ENCODE measurements at places on chromosomes 1 and 21.

- DNase-seq: no peak
Measured at GRCh38 chr1:94697839-94698238, 122.3 kb upstream of the SLC44A3 start.

DNA sequence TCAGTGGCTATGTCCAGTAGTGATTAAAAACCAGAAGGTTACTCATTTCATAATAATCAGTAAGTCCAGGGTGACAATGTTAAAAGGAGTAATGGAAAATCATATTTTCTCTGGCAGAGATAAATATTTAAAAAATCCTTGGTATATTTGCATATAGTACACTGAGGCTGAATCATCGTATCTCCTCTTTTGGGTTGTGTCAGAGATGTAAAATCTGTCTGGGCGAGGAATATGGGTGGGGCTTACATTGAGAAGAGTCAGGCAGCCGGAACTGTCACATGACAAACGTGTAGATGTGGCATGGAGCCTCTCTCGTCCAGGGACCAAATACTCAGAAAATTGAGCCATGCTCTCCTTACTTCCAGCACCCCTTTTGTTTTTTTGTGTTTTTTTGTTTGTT is 120.9 kb downstream of the FMN2 start:
- no peak for DNase-seq

- DNase-seq: no peak
Measured at GRCh38 chr21:42391297-42391696, 4.6 kb downstream of the TMPRSS3 start.

DNA sequence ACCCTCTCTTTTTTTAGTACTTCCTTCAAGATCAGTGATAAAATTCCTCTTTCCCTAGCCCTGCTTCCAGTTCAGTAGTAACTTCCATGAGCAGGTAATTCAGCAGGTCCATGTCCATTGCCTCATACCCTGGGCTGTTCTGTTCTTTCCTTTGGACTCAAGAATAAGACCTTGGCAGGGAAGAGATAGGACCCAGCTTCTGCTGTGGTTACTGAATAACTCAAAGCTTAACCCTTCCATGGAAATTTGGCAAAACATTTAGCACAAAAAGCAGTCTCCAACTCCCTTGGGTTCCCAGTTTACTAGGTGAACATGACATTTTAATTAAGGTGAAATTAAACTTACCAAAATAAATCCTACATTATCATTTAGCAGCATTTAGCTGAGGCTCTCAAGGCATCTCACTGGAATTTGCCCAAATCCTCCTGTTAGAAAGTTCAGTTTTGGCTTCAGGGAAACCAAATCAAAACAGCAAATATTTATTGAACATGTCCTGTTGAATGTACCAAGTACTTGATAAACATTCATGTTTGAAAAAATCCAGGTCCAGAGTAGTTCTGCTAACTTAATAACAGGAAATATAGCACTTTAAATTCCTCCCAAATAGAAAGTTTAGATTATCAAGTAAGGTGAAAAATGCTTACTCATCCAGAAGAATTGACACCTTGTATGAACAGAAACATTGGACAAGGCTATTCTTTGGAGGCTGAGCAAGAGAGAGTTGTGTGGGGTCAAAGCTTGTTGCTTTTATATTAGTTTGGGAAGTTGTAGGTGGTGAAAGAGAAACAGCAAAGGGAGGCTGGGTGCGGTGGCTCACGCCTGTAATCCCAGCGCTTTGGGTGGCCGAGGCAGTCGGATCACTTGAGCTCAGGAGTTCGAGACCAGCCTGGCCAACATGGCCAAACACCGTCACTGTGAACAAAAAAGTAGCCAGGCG is 8.4 kb upstream of the SERPINC1 start:
- DNase-seq: no peak

GRCh38 chr1:63987628-63988024 is 213.8 kb downstream of the ROR1 start:
- DNase-seq: no peak

GRCh38 chr1:223500560-223501425 is 107.6 kb downstream of the CCDC185 start:
- DNase-seq: no peak

GRCh38 chr1:119971710-119972570 is 75.6 kb upstream of the ADAM30 start:
- DNase-seq: no peak

- no peak for DNase-seq
Measured at GRCh38 chr1:42851960-42852607, 5.7 kb downstream of the ZNF691 start.

GRCh38 chr1:66296370-66296769 is 237.6 kb upstream of the SGIP1 start:
- DNase-seq: no peak

- no peak for DNase-seq
Measured at GRCh38 chr1:50985094-50985493, 15.0 kb downstream of the CDKN2C start.

DNA sequence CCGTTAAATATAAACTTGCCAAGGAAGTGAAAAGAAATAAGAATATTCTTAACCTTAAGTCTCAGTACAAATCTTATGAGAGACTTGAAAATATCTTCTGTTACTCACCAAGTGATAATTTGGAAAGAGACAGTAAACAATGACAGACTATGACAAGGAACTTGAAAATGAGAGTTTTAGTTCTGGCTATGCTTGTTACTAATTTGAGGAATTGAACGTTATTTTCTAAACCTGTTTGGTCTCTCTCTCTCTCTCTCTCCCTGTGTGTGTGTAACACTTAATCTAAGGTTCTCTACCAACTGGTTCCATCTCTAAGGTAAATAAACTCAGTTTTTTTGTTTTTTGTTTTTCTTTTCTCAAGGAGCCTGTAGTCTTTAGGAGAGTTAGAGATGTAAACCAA is 161.8 kb downstream of the AMY1C start:
- DNase-seq: no peak

DNA sequence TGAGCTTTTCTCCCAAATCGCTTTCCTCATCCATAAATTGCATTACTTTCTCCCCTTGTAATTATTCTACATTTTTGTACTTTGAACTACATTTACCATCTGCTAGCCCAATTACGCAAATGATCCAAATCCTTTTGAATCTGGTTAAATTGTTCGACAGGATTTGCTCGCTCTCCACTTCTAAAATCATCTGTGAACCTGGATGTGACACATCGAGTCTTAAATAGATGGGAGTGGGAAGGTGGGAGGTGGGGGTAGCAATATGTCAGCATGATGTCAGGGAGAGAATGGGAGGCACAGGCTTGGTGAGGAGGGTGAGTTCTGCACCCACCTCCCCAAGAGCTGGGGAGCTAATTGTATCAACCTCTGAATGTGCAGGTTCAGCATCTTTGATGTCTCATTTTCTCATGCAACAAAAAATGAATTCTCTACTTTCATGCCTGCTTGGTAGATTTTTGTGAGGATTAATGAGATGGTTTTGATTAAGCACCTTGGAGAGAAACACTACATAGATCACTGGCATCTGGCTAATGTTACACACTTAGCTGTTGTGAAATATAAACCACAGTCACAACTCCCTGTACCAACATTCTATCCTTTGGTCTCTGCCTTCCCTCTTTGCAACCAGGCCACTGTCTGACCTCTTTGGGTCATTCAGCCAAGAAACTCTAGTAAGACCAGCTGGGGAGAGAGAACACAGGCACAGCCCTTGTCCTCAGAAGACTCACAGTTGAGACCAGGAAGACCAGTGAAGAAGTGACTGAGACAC is 165.1 kb downstream of the DAB1 start:
- no peak for DNase-seq

DNA sequence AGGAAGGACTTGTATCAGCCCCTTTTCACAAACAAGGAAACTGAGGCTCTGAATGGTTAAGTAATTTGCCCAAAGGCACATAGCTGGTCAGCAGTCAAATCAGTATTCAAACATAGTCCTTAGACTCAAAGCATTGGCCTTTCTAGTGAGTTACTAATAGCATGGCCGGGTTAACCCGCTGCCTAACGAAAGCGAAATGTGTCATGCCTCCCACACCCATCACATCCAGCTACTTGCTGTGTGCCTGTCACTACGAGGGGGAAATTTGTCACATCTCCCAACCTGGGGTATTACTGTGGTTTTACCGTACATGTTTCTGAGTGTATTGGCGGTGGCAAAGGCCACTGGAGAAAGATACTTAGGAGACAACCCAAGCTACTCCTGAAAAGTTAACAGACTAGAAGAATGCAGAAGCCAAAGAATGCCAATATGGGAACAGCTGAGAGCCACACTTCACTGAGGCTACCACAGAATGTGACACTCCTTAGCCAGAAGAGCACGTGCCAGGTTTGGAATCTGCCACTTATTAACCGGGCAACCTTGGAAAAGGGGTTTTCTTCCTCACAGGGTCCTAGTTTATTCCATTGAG is 363.5 kb downstream of the KCNH1 start:
- DNase-seq: no peak

All from dermis microvascular lymphatic vessel endothelial cell (primary cell).